Stimulated activated CD4-positive, alpha-beta T cell treated with anti-CD3 and anti-CD28 coated beads, TNF-alpha, amount 100 ng/mL, for 1 hour (primary cell): ENCODE measurements at places on chromosomes 2 and 18.

DNA sequence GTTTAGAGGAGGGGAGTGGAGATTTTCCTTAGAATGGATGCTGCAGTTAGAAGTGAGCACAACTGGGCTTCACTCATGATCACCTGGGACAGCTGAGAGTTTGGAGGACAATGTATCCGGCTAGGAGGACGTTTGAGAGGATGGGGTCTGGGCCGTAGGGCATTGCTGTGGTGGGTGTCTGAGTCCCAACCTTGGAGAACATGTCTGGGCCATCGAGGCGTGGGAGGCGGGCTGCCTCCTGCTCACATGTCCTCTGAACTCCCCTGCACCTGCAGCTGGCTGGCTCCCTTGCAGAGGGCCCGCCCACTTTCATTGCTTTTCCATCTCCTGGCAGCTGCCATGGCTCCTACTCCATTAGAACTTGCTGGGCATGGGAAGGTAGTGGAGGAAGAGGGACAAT is 203.0 kb upstream of the PXDN start:
- DNase-seq = no peak

DNA sequence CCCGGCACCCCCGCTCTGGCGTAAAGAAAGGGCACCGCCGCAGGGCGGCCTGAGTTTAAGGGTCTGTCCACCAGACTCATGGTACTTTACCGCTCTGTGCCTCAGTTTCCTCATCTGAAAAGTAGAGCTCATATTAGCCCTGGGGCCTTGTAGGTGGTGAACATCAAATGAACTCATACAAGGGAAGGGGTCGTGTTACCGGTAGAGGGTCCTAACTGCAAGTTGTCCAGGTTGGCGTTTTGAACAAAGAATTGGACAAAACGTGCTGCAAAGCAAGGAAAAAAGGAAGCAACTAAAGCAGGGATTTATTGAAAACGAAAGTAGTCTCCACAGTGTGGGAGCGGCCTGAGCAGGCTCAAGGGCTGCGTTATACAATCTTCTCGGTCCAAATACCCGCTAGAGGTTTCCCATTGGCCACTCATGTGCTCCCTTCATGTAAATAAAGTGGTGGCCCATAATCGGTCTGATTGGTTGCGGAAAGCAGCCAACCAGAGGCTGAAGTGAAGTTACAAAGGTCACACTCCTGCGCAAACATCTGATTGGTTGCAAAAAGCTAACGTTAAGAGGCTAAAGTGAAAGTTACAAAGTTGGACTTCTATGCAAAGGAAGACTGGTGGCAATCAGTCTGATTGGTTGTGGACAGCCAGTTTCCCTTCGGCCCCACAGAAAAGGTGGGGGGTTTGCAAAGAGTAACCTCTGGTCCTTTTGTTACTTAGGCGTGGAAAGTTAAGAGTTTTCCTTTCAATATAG is 80.7 kb upstream of the LDLRAD4 start:
- peak; percentile 27 for DNase-seq

- DNase-seq = peak; percentile 21
These were observed at the start of gene ICOS for GRCh38 chr2:203936535-203936934. TSS of gene ICOS (plus strand) at chr2:203936763. CDS start at chr2:203936815, 52 bp downstream.

DNA sequence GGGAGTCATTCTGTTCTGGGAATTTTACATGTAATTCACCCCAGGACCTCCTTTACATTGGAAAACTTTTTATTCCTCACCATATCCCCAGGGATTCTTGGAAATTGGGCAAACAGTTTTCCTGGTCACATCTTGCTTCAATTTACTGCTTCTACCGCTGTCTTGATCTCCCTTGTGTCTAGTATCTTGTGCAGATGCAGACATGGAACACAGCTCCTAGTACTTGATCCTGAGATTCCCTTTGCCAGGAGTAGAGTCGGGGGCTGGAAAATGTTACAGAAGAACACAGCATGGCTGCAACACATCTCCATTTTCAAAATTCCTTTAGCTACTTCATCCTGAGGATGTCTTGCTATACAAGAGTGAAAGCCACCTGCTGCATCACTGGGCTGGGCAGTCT is 472.8 kb downstream of the PLCL1 start:
- no peak for DNase-seq

GRCh38 chr2:117700471-117700870 is 114.0 kb upstream of the DDX18 start:
- no peak for DNase-seq

GRCh38 chr2:22719396-22719795 is 665.6 kb upstream of the KLHL29 start:
- DNase-seq = no peak

GRCh38 chr2:26635401-26635800 is 5.8 kb downstream of the CIB4 start:
- no peak for DNase-seq

GRCh38 chr18:3973191-3973850 is 481.8 kb downstream of the DLGAP1 start:
- DNase-seq = no peak

- peak; percentile 27 for DNase-seq
These were observed 868 bp downstream of the INO80D start for GRCh38 chr2:206084870-206085741.

DNA sequence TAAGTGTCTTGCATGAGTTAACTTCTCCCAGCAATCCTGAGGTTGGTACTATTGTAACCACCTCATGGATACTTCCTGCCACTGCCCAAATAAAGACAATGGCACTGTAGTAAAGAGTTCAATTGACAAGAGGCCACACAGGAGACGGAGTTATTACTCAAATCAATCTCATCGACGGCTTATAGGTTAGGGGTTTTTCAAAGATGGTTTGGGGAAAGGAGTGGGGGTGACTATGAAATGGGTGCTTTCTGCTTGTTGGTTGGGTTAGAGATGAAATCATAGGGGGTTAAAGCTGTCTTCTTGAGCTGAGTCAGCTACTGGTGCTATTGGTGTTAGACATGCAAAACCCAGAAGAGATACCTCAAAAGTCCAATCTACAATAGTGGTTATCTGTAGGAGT is 1258.0 kb upstream of the ZEB2 start:
- no peak for DNase-seq

- DNase-seq = no peak
These were observed 50.6 kb downstream of the ALPK2 start for GRCh38 chr18:58578321-58578720.

DNA sequence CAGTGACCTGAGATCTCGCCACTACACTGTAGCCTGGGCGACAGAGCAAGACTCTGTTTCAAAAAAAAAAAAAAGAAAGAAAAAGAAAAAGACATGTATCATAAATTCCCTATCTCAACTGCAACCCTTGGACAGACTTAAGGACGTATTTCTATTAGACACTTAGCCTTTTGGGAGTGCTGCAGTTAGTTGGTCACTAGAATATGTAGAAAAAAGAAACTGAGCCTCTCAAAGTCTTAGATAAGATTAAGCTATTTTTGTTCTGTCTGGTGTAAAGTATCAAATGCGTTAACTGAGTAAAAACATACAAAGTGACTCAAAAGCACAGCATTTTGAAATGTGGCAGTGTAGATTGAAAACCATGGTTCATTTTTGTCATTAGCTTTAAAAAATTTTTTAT is 7.3 kb downstream of the NBEAL1 start:
- no peak for DNase-seq

DNA sequence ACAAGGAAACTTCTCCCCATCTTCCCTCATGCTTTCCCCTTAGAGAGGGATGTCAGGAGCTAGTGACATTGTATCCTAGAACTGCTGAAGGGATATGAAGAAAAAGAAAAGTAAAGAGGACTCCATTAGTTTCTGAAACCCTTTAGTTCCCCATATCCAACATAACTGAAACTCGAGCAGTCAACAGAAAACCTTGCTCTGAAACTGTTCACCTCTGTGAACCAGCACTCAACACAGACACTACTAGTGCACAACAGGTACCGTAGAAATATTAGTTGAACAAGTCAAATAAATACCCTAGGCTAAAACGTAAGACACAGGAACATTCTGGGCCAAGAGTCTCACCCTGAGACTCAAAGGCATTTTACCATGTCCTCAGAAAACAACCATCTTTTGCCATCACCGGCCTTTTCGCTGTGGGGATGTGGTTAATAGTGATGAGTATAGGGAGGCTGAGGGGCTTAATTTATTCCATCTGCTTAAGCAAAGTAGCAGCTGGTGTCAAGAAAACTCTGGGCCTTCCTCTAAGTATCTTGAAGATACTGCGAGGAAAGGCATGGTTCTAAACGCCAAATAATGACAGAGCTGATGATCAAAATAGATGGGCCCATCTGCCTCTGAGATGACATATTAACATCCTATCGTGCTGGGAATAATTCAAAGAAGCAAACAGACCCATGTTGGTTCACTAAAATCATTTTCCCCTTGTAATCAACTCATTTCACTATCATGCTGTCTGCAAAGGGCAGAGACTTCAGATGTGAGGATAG is 156.8 kb downstream of the STK39 start:
- DNase-seq = no peak

DNA sequence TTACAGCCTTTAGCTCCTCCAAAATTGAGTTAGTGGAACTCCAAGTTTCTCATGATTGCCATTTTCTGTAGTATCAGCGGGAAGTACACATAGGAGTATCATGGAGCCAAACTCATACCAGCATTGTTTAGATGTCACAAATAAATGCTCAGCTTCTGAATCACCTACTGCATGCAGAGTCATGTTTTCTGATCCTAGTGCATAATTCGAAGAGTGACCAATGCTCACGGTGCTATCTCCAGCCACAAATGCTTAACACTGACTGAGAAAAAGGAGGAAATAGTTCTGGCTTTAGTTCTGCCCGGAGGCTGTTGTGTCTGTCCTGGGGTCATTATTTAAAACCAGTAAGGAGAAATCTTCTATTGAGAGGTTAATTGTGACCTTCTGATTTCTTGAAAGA is 45.4 kb upstream of the LRATD1 start:
- no peak for DNase-seq

DNA sequence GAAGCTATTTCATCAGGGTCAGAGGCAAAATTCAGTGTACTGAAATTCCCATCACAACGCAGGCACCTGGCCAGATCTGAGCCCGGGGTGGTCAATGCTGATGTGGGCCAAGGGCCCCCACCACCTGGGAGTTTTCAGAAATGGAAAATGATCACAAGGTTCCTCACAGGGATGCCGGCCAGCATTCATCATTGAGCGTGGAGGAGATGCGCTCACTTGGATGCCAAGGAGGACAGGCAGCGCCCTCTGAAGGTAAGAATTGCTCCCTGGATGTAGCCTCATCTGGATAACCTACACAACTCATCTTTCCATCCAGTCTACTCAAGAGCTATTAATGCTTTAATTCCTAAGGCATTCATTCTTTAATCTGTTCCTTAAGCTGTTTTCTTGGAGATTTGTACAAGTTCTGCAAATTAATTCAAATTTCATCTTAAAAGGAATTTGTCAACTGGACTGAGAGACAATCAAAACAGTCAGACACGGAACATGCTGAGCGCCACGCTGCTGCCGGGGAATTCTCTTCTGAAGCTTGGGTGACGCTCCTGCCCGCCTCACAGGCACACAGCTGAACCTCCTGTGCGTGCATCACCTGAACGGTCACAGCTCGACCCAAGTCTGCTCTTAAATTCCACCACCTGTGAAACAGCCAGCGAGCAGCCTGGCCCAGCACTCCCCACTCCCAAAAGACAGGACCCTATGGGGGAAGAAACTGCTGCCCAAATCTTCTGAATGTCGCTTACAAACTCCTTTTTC is 206.7 kb downstream of the HDAC4 start:
- no peak for DNase-seq

- DNase-seq = no peak
These were observed 85.9 kb downstream of the APOB start for GRCh38 chr2:20957788-20958525.

GRCh38 chr18:12011957-12012549 is 30.7 kb downstream of the IMPA2 start:
- DNase-seq = no peak

DNA sequence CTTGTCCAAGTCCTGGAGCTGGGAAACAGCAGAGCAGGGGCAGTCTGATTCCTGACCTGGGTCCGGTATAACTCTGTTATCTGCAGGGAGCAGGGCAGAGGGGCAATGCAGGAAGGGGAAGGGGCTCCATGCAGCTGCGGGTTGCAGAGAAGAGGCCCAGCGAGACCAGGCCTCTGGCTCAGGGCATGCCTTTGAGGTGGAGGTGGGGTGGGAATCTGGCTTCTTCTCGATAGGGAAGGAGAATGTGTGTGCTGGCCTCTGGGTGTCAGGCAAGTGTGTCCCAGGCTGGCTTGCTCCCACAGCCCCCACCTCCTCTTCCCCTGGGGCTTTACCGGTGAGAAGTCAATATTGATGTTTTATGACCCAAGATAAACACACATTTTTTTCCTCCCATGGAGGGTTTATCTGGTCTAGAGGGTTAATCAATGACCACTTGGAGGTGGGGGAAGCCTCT is 187.1 kb upstream of the HAAO start:
- no peak for DNase-seq

GRCh38 chr2:135728064-135728743 is 13.5 kb upstream of the UBXN4 start:
- no peak for DNase-seq

DNA sequence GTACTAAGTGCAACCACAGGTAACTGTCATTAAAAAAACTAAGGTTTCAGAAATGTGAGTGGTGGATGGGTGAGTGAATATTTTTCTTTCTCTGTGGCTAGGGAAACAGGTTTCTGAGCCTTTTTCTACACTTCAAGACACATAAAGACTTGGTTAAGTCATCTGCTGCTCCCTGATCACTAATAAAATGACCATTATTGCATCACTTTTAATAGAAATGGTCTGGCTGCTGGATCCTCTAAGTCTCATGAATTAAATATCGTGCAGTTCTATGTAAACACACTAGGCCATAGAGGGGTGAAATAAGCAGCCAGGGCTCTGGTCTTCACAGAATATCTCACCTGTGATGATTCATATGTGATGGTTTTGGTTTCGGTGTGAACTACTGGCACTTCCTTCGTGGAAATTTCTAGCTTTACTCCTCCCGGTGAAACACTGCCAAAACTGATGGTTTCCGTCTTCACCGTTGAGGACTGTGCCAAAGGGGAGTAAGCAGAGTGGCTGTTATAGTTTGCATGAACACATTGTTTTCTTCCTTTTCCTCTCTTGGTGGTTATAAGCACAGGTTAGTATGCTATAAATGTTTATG is 100.4 kb upstream of the ZBTB14 start:
- no peak for DNase-seq

DNA sequence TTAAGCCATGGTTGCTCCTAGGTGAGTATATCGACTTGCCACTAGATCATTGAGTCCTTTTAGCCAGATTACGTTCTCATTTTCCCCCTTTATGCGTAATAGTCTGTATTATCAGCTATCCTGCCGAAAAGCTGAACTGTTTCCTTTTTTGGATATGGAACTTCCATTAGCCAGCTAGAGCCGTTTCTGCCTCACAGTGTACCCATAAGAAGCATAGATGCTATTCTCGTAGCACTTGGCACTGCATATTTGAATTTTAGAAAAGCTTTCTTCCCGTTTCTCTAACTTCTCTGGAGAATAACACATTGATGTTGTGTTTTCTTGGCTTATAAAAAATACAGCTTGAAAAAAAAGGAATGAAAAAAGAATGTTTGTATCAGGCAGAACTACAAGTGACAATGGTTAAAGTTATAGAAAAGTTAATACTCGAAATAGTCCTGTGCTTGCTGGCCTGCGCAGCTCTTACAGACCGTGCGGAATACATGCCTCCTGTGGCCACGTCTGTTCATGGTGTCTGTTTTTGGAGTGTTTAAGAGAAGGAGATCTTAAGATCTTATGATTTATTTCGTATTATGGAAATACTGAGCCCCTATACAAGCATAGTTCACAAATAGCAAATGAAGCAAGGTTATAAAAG is 710 bp downstream of the DUSP19 start:
- DNase-seq = no peak
